ENCODE measurements at places on chromosomes 1 and 21.

DNA sequence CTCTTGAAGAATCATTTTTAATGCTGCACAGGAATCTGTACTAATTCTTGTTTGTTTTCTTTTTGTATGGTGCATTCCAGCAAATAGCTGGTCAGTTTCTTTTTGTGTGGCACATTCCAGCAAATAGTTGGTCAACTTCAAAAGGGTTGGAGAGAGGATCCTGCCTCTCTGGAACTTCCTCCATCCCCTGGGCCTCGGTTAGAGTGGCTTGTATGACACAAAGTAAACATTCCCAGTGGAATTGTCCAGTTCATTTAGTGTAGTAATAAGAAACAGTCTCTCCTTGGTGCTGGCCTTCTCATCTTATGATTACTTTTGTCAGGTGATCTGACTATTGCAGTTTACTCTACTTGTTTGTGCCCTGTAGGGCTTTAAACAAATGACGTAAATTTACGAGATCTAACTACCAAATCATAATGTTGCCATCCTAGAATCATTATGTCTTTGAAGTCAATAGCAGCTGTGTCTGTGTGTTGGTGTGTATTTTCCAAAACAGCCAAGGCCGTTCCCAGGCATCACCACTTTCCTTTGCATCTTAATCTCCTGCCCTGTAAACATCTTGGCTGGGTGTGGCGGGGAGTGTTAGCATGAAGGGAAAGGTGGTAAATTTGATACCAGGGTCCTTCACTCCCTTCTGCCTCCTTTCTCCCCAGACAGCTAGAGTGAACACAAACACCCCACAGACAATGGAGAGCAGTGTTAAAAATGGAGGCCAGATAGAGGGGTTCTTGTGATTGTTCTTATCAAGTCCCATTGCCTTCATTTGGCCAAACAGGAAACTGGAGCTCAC is 77.9 kb downstream of the CDC7 start:
- DNase-seq, result no peak

DNA sequence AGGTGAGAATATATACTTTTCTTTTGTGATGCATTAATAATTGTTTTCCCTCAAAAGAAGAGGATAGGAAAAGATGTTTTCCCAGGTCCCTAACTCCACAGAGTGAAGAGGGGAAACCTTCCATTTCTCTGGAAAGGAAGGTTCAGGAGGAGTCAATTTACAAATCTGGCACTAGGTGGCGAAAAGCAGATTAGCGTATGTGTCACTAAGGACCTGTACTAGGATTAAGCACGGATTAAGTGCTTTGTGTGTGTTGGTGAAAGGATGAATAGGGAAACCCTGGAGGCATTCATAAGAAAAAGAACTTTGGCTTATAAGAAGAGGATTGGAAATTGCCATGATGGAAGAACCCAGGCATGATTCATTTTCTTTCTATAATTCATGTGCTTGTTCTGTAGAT is 410.1 kb upstream of the PLXNA2 start:
- DNase-seq, result no peak

- DNase-seq, result no peak
Measured at GRCh38 chr1:232509570-232509969, 120.4 kb downstream of the SIPA1L2 start.

- no peak for DNase-seq
Measured at GRCh38 chr21:16404776-16405175, 675.0 kb downstream of the USP25 start.

DNA sequence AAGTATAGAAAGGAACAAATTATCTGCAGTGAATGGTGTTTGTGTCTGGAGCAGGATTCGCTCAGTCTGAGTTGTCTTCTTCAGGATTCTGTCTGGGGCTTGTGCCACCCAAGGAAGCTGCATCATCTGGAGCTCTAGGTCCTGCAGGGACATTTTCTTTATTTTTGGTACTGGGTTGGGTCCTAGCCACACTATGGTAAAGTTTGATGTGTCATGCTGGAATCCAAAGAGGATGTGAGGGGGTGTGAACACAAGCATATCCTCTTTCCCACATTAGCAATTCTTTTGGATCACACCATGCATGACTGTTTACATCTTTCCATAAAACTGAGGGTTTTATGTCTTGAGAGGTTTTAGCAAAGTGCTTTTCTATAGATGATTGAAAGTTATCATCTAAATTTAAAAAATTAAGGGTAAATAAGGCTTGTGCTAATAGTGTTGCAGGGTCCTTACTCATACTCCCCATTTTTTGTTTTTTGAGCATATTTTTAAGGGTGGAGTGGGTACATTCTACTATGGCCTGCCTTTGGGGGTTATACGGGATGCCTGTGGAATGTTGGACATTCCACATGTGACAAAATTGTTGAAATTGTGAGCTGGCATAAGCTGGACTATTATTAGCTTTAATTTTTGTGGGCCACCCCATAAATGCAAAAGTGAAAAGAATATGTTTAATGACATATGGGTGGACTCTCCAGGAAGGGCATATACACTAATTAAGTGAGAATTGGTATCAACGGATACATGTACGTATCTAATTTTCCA is 152.0 kb upstream of the HMCN1 start:
- DNase-seq, result no peak

- DNase-seq, result no peak
Measured at GRCh38 chr1:228295201-228295600, 87.4 kb downstream of the OBSCN start.

DNA sequence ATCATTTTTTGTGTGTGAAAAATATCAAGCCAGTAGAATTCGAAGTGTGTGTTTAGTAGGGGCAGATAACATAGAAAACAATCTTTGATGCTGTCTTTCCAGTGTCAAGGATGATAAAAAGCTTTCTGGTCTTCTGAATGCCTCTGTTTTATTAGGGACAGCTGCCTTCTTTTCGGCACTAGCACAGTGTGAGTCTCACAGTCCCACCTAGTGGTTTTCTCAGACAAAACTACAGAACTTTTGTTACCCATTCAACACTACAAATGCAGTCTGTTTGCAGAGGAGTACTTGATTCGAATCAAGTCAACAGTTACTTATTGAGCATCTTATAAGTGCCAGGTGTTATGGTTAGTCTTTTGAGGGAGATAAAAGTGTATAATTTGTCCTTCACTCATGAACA is 30.6 kb upstream of the MCOLN3 start:
- DNase-seq, result peak; percentile 15

- no peak for DNase-seq
Measured at GRCh38 chr1:82893712-82894470, 1093.2 kb downstream of the ADGRL2 start.

- no peak for DNase-seq
Measured at GRCh38 chr1:24864370-24864777, 65.7 kb downstream of the RUNX3 start.

DNA sequence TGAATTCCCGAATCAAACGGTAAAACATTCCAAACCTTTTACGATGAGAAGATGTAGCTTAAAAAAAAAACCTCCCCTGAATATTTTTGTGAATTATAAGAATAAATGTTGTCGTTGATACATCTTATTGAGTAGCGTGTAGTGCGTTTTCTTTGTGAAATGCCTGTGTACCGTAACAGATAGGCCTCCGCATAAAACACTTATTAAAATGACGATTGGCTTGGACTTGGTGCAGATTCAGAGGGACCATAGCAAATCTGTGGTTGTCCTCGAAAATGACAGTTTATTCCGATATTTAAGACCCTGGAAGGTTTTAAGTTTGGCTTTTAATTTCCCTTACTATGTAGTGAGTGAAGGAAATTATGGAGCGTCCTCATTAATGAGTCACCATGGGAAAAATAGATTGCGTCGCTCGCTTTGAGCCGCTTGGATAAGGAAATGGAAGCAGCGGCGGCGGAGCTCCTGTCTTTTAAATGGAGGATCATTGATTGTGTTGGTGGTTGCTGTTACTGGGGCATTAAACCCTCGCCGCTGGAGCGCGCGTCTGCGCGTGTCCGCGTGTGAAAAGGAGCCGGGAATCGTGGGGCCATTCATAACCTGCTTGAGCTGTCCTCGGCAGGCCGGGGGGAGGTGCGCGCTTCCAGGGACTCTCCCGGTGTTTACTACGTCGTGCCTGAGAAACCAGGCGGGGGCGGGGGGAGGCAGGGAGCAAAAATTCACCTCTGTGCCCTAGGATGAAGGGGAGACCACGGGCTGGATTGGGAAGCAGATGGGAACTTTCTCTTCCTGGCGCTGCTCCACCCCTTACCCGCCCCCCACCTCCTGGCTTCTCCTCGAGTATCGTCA is 1.6 kb downstream of the SPEN start:
- peak; percentile 57 for DNase-seq

DNA sequence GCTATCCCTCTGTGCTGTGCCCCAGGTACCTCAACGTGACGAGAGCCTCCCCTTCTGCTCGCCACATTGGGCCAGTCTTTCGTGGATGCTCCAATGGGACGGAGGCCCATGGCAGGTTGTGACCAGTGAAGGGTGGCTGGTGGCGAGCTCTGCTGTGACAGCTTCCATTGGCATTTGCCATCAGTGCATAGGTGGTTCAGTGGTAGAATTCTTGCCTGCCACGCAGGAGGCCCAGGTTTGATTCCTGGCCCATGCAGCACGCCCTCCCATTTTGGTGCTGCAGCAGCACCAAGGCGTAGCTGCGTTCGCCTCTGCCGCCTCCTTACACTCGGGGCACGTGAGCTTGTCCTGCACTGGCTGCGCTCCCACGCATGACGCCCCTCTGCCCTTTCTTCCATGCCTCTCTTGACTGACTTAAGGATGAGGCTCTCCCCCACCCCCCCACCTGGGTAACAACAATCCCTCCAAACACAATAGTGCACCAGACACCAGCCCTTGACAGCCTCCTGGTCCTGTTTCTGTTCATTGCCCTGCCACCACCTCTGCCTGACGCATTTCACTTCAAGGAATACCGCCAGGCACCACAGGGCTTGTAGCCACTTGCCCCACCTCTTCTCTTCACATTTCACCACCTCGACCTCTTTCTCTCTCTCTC is 24.7 kb upstream of the FCGR2A start:
- no peak for DNase-seq

DNA sequence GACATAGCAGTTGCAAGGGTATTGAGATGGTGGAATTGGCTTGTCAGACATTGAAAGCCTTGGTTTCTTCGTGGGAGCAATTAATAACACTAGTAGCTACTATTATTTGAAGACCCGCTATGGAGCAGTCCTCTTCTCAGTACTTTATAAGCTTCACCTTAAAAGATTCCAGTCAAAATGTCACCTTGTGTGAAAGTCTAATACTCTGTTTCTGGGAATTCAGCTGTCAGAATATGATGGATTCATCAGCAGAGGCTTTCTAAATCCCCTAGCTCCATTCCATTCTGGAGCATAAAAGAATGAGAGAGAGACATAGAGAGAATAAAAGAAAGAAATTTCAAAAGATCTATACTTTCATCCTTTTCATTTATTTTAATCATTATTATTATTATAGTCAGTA is 375.9 kb upstream of the ADGRL2 start:
- DNase-seq, result no peak

GRCh38 chr1:3485016-3485415 is 30.6 kb downstream of the ARHGEF16 start:
- no peak for DNase-seq

DNA sequence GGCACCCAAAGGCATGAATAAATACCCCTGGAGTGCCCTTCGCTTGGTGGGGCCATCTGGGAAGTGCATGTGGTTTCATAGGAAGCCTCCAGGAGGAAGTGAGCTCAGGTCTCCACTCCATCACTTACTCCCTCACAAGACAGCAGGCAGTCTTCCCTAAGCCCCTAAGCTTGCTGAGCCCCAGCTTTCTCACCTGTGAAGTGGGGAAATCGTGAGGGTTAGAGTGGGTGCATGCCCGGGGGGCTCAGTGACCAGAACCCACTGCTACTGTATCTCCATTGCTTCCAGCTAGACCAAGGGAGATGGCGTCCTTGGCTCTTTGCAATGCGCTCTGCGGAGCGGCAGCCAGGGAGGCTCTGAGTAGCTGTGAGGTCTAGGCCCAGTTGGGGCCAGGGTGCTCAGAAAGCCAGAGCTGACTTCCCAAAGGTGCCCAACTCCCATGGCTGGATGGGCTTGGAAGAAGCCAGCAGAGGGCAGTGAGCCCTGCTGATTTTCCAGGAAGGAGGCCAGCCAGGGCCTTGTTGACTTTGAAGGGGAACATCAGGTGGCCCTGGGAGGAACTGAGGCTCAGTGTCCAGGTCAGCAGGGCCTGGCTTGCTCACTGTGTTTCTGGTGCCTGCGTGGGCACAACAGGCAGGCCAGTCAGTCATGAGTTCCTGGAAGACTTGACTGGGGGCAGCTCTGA is 27.3 kb downstream of the CDCP2 start:
- no peak for DNase-seq

GRCh38 chr1:114215436-114215835 is 61.8 kb upstream of the SYT6 start:
- no peak for DNase-seq

- peak; percentile 17 for DNase-seq
Measured at GRCh38 chr1:16013220-16013907, 4.5 kb downstream of the HSPB7 start.

- DNase-seq, result no peak
Measured at GRCh38 chr1:16088996-16089395, 15.5 kb upstream of the FAM131C start.

DNA sequence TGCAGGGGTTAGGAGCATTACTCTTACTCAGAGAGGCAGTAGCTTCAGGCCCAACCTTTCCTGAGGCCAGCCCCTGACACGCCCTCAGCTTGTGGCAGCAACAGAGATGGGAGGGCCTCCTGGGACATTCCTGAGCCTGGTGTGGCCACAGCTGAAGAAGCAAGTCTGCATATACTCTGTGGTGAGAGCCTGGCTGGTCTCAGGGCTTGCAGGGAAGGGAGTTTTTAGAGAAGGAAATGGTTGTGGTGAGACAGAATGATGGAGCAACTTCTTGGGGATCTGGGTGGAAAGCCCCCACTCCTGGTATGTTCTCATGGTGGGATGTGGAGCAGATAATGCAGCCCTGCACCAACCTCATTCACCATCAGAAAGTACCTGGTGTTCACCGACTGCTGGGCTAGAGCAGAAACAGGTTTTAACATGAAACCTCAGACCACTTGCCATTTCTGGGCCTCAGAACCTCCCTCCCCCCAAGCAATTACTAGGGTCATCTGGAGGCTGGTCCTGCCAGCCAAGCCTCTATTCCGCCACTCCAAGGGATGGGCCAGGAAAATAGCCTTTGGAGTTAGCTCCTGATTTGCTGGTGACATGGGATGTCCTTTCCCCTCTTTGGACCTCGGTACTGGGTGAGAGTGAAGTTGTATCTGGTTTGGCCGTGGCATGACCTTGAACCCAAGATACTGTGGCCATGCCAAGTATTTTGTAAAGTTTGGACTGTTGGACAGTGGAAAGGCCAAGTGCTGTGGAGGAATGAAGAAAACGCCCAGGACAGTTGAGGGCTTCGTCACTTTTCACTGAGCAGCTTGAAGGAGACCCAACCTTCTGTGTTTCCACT is 28.1 kb upstream of the RNF19B start:
- DNase-seq, result peak; percentile 62

GRCh38 chr1:58548371-58548770 is 1.8 kb upstream of the OMA1 start:
- DNase-seq, result no peak
